Stimulated activated naive B cell treated with anti-CD40 and anti-IgM and Interleukin-4, amounts not matched to agents 10 μg/mL and 1 μg/mL and 100 μg/mL, for 72 hours (primary cell): ENCODE measurements at places on chromosomes 4 and X.

GRCh38 chr4:163624727-163625126 is 130.2 kb downstream of the TMA16 start:
- DNase-seq = no peak

DNA sequence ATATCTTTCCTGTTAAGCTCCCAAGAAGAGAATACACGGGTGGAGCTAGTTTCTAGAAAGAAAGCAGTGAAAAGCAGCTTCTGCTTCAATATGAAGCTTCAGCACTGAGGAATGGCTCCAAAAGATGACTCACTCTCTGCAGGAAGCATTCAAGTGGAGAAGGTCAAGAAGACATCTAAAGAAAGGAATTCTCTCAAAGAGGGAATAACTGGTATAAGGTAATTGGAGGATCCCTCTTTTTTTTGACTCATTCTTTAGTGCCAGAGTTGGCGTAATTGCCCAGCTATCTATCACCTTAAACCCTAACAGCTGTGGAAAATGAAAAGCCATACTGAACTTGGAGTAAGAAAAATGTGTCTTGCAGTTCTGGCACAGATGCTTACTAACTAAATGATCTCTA is 3.5 kb downstream of the EDA2R start:
- no peak for DNase-seq

DNA sequence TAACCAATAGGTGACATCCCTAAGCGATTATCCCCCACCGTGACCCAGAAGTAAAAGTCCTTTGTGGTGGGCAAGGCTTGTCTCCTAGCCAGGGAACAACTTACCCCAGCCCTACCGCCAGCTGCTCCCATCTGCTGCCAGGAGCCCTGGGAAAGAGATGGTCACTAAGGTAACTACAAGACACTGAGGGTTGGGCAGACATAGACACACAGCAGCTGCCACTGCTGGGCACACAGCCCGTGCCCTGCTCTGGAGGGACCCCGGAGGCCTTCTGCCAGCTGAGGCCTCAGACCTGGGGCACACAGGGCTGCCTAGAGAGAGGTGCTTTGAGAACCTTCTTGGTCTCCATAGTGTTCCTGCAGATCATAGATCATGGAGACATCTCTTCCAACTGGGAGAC is 53.0 kb upstream of the PROM1 start:
- no peak for DNase-seq

- DNase-seq = peak; percentile 6
Observed at GRCh38 chrX:83469551-83469950, 38.5 kb upstream of the POU3F4 start.

DNA sequence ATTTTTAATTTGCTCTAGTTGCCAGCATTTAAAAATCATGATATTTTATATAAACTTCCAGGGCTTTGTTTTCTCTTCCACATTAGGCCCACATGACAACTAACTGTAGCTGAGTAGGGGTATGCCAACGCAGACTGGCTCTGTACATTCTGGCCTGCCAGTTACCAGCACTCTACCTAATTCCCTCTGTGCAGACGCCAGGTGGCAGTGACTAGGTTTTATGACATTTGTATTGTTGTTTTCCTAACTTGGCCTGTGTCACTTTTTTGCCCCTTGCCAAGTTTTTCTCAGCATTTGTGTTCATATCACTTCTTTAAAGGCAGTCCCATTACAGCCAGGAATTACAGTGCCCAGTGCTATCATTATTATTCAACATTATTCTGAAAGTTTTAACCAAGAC is 347.5 kb downstream of the NKX6-1 start:
- DNase-seq = no peak

DNA sequence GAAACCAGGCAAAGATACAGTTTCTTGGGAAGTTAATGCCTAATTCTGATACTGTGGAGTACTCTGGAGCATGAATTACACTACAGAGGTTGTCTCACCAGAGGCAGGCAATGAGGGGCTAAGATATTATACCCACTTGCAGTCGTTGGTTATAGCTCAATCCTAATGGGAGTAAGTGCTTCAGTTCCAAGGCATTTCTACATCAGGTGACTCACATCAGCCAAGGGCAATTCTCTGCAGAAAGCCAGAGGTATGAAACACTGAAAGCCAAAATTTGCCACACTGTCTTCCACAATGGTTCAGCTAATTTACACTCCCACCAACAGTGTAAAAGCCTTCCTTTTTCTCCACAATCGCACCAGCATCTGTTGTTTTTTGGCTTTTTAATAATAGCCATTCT is 174.0 kb upstream of the IL15 start:
- DNase-seq = no peak

DNA sequence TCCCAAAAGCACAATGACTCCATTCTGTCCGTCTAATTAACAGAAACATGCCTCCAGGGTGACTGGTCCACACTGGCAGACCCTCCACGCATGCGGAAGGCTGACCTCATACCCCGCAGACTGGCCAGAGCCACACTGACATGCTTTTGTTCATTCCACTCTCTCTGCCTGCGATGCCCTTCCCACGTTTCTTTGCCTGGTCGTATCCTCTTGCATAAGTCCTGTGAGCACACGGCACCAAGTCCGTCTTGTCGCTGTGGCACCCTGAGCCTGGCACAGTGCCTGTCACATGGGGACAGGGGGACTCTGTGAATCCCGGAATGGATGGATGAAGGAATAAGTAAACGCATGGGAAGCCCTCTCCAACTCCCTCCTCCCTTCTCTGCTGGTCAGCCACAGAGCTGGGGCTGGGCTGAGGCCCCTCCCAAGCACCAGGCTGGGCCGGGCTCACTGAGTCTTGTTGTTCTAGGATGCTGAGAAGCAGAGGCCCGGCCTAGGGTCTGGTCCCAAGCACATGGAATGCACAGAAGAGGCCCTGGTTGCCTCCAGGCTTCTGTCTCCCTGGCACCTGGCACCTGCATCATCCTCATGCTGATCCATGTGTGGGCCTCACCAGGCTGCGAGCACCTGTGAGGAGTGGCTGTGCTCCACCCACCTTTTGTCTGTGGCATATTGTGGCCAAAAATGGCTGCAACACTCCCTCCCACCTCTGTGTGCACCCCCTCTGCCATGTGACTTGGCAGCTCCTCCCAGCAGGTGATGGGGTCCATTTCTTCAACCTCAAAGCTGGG is 38.9 kb upstream of the C4orf50 start:
- DNase-seq = no peak

DNA sequence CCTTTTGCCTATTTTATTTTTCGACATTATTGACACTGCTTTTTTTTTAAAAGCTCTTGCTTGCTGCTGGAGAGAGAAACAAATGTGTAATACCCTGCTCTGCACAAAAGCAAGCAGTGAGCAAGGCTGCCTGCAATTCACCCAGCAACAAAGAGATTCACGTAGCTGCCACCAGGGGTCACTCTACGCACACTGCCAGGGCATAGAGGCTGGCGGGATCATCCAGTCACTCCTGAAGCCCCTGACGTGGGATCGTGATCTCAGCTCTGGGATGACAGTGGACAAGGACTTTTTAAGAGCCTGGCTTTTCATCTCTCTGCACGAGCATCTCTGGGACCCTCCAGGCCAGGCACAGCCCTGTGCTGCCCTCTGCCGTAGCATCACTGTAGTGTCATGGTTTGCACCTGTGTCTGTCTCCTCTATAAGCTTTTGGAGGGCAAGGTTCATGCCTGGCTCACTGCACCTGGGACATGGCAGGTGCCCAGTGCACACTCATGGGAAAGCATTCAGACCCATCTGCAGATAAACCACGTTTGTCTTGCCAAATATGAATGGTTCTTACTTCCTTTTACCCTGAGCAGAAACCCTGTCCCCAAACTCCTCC is 19.8 kb downstream of the C4orf50 start:
- DNase-seq = peak; percentile 21

DNA sequence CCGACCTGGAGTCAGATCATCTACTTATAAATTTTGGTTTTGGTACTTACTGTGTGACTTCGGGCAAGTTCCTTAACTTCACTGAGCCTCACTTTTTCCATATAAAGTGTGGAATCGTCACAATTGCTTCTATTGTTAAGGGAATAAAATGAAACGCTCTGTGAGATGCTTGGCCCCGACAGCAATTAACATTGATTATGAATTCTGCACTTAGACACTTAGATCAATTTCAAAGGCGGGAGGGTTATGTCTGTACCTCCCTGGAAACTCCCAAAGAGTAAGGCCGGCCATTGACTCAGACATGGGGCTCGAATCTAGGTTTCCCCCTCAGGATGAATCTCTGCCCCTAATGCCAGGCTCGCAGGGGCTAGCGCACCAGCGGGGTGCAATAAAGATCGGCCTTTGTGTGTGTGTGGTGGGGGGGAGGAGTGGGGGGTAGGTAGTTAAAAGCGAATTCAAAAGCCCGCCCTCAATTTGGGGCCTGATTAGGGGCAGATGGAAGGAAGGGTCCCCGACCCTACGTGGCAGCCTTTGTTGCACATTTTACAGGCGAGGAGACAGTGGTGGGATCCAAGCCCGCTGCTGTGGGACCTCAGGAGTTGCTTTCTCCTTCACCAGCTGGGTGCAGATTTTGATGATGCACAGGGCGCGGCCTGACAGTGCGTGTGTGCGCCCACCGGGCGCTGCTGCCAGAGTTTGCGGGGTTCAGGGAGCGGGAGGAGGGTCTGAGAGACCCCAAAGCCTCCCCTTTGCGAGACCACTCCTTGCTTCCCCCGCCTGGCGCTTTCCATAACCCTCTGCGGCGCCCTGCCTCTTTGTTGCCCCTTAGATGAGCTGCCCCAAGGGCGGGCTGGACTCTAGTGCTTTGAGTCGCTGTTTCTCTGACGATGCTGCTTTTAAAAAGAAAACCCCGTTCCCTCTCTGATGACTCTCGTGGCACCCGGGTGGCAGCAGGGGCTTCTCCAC is 9.6 kb downstream of the MSX1 start:
- DNase-seq = no peak

- no peak for DNase-seq
Observed at GRCh38 chr4:83876047-83876446, 340.1 kb downstream of the GPAT3 start.

DNA sequence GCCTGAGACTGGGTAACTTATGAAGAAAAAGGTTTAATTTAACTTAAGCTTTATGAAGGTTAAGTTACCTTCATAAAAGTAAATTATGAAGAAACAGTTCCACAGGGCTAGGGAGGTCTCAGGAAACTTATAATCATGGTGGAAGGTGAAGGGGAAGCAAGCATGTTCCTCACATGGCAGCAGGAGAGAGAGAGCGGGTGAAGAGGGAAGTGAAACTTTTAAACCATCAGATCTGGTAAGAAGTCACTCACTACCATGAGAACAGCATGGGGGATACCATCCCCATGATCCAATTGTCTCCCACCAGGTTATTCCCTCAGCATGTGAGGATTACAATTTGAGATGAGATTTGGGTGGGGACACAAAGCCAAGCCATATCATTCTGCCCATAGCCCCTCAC is 944.7 kb upstream of the NDST4 start:
- DNase-seq = no peak

- no peak for DNase-seq
Observed at GRCh38 chr4:7822137-7822505, 117.5 kb downstream of the AFAP1 start.

DNA sequence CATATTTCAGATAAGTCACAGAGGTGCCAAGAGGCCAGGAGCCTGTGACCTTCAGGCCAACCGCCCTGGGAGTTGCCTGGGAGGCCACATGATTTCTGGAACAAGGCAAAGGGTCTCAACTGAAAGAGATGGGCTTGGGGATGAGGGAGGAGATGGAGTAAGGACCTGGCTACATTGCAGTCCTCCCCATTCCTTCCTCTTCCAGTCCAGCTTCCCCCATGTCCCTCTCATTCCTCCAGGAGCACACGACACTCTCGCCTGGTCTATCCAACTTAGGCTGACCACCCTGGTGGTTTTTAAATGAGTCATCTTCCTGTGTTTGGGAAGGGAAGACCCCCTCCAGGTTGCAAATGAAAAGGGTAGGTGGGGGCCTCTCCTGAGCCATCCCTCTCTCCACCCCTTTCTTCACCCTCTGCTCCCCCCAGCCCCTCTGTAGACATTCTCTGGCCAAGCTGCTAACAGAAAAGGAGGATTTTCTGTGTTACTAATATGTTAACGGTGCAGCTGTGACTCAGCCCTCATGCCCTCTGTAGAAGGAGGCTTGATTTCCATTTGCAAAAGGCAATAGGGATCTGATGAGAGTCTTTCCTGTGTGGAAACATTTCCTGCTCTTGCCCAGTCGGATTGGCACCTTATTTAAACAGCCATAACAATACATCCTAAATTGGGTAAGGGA is 79.2 kb downstream of the RTL5 start:
- DNase-seq = no peak

DNA sequence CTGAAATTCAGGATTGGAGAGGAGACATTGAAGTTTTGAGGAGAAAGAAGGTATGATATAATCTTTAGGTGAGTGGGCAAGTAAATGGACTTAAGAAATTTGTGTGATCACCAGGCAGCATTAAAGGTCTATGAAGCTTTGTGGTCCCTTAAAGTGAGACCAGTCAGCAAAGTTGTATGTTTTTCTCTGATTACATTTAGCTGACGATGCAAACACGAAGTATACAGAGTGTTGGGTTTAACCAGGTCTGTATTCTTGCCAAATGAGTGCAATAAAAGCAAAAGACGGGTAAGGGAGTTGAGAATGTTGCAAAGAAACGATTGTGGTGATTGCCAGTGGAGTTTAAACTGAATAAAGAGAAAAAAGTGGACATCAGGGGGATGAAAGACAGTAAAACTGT is 11.6 kb upstream of the YIPF6 start:
- no peak for DNase-seq

GRCh38 chr4:54909961-54910360 is 215.4 kb downstream of the KDR start:
- no peak for DNase-seq

DNA sequence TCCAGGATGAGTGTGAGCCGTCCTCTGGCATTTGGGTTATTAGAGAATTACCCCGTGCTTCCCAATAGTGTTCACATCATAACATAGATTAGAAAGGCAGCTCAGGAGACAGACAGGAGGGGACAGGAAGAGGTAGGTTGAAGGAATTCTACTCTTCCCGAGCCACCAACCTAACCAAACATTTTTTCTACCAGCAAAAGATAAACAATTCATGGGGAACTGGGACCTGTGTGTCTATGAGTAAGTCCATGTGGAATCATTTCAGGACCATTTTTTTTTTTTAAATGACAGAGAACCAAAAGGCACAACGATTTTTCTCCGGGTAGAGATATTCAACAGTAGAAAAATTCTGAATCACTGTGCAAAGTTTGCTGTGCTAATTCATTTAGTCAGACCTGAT is 174.2 kb upstream of the ETNPPL start:
- no peak for DNase-seq

GRCh38 chrX:110284159-110284558 is 33.7 kb downstream of the AMMECR1 start:
- no peak for DNase-seq

DNA sequence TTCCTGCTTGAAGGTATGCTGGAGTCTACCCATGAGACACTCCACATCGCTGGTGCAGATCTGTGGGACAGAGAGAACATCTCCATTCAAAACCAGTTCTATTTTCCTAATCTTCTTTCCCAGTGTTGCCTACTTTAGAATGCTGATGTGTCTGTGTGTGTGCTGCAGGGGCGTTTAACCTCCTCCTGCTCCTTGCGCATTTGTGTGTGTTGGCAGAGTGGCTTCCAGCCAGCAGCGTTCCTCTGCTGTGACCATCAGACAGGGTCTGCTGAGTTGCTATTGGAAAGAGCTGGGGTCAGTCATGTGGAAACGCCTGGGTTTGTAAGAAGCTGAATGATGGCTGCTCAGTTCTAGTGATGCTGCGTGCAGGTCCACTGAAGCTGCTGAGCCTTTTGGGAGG is 223.6 kb downstream of the RBMX2 start:
- no peak for DNase-seq
